A549 treated with dexamethasone at 1 μM for 4 hours (cell line): ENCODE measurements at places on chromosomes 1 and 21. TPM values are rescaled to one million over a fixed set of nuclear protein-coding genes. Genes with fewer than 3 reads are reported as not detected.

Gene CNKSR1
- 0.17 to 0.57 TPM (median 0.31 TPM) in 4 of 5 replicates, not detected in the other for total RNA-seq

Gene HMGCS2
- not detected in 5 replicates for total RNA-seq

Gene SPRR1A
- not detected in 5 replicates for total RNA-seq

Gene OR10J1
- not detected in 5 replicates for total RNA-seq

Gene CLCA1
- 0.04 TPM in 1 of 5 replicates, not detected in the others for total RNA-seq

Gene LGALS8
- total RNA-seq: 28.6 to 36.8 TPM (median 34.1 TPM) in 5 replicates

Gene JAM2
- total RNA-seq: 0.03 to 0.08 TPM (median 0.06 TPM) in 3 of 5 replicates, not detected in the others

Gene GJA5
- total RNA-seq: 0.06 to 0.12 TPM in 2 of 5 replicates, not detected in the others
